Common myeloid progenitor, CD34-positive (primary cell): ENCODE measurements at places on chromosomes 3 and 15.

DNA sequence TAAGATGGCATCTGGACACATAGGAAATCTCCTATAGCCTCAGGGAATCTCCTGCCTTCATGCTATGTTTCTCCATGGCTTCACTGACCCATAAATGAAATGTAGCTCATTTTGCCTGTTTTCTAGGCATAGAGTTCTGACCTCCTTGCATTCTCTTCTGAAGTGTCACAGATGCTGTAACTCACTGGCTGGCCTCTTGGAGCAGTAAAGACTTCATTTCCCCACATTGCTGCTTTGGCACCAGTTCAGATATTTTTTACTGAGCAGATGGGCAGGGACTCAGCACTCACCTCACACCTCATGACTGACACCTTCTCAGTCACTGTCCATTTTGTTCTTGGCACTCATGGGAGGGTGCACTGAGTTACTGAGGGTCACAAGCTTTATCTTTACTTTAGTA, 286.7 kb upstream of the TGFBR2 start:
- DNase-seq, result peak; percentile 68

GRCh38 chr3:42339321-42339720, 71.1 kb downstream of the LYZL4 start:
- no peak for DNase-seq

GRCh38 chr3:111190518-111190917, 118.9 kb downstream of the NECTIN3 start:
- no peak for DNase-seq

DNA sequence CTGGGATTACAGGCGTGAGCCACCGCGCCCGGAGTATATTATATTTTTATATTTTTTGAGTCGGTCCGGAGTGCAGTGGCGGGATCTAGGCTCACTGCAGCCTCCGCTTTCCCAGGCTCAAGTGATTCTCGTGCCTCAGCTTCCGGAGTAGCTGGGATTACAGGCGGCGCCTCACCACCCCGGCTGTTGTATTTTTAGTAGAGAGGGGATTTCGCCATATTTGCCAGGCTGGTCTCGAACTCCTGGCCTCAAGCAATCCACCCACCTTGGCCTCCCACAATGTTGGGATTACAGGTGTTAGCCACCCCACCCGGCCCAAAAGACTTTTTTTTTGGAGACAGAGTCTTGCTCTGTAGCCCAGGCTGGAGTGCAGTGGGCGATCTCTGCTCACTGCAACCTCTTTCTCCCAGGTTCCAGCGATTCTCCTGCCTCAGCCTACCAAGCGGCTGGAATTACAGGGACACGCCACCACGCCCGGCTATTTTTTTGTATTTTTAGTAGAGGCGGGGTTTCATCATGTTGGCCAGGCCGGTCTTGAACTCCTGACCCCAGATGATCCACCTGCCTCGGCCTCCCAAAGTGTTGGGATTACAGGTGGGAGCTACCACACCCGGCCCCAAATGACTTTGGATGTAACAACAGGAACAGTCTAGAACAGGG, 1.0 kb downstream of the ZNF589 start:
- no peak for DNase-seq

GRCh38 chr3:33144433-33144832, 30.6 kb downstream of the CRTAP start:
- DNase-seq, result peak; percentile 29

DNA sequence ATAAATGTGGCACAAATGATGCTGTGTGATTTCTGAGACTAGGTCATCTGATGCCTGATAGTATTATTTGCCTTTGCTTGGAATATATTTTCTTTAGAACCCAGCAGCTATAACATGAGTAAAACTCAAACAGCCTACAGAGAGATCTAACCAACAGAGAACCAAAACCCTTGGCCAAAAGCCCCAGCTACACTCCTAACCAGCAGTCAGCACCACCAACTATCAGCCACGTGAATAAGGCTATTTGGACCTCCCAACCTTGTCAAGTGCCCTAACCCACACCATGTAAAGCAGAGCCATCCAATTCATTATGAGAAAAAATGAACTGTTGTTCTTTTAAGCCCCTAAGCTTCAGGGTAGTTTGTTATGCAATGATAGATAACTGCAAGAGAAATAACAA, 114.6 kb upstream of the MELTF start:
- no peak for DNase-seq
